ENCODE measurements at places on chromosomes 13 and 19.

DNA sequence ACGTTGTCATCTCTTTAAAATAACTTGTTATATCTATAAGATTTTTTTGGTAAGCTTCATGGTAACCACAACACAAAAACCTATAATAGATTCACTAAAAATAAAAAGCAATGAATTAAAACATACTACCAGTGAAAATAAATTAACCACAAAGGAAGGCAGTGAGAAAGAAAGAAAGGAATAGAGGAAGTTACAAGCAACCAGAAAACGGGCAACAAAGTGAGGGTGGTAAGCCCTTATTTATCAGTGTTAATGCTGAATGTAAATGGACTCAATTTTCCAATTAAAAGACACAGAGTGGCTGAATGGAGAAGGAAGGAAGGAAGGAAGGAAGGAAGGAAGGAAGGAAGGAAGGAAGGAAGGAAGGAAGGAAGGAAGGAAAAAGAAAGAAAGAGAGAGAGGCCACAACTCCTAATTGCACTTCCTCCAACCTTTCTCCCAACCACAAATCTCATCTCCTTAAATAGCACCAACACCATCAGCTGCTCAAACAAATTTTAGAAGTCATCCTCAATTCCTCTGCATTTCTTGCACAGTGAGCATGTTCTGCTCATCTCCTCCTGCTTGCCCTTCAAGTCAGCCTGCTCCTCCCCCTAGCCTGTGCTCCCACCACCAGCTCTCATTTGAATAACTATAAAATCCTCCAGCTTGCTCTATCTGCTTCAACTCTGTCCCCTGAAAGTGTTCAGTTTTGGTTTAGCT, 48.6 kb downstream of the CCNA1 start:
- no peak for DNase-seq

DNA sequence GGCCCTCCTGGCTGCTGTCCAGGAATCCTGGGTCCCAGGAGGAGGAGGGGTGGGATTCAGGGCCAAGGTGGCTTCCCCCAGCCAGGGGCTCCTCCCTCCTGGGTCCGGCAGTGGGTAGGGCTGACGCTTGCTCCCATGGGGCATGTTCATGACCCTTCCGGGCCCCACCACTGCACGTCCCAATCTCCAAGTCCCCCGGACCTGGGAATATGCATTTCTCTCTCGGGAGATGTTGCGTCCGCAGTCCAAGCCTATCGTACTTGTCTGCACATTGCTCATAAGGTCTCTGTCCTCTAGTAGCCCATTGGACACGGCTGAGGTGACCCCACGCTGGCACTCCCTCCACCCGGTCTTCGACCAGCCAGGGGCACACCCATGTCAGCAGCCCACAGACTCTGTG, 192.3 kb downstream of the TEX29 start:
- no peak for DNase-seq

DNA sequence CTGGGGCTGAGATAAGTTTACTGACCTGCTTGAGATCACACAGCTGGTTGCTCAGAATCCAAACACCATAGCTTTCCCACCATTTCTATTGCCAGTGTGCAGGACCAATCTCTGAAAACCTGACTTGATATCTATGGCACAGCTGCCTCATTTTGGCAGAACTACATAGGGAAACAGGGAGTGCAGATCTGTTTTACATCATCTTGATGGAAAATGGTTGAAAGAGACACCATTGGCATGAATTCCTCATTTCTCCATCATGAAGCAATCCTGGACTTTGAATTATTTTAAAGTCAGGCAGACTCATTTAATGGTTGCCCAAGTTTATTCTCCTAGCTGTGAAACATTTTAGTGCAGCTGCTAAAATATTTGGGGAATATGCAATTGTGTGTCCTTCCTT, 1628.2 kb upstream of the SLC10A2 start:
- no peak for DNase-seq

DNA sequence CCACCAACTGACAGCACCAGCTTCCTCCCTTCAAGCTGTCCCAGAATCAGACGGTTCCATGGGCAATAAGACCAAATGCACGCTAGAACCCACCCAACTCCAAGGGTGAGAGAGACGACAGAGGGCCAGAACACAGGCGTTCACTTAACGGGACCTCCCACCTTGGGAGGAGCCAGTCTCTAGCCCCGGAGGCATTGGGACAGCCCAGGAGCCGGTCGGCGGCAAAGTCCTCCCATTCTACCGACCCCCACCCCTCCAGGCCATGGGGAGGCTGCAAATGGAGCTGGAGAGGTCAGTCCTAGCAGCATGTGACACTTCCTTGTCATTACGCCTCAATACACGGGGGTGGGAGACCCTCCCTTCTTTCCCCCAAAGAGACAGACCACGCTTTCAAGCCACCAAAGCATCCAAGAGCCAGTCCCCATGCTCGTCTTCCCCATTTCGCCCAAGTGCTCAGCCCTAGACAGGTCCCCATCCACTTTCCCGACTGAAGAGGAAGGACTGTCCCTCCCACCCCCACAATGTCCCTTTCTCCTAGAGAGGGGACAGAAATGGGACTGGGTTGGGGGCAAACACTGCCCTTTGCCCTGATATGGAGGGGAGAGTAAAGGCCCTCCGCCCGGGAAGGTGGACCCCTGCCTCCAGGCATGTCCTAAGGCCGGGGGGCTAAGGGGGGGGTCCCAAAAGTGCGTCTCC, 964 bp downstream of the KHSRP start:
- DNase-seq = no peak

GRCh38 chr19:1206864-1207450, 1.4 kb downstream of the STK11 start:
- DNase-seq = no peak

- DNase-seq = no peak
Observed at GRCh38 chr13:95536632-95537241, 15.8 kb upstream of the CLDN10 start.

DNA sequence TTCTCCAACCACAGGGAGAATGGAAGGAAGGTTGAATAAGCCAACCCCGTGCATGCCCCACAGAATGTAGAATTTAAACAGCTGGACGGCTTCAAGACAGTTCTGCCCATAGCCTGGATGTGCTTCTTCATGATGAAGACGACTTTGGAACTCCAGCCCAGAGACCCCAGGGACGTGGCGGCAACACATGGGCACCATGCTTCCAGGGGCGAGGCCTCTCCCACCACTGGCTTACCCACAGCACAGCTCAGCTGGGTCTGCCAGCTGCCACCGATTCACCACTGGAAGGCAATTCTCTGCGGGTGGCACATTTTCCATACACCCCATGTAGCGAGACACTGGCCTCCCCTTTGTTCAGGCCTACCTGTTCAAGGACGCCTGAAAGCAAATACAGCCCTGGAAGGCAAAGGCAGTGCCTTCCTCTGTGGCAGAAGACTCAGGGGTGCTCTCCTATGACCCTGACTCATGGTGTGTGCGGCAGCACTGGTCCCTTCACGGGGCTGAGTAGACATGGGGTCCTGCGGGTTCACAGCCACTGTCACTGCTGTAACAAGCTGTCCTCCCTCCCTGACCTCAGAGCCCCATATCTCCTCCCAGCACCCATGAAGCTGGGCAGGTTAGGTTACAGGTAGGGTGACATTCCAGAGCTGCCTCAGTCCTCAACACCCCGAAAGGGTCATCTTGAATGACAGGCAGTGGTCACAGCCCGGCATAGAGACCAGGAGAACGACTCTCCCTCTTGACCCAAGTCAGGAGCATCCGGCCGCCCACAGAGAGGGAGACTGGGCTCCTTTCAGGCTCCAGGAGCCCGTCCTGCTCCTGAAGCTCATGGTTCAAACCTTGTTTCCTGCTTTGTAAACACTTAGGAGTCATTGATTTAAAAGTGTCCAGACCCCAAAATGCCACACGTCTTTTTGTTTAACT, 72.7 kb downstream of the SPACA7 start:
- DNase-seq = no peak

DNA sequence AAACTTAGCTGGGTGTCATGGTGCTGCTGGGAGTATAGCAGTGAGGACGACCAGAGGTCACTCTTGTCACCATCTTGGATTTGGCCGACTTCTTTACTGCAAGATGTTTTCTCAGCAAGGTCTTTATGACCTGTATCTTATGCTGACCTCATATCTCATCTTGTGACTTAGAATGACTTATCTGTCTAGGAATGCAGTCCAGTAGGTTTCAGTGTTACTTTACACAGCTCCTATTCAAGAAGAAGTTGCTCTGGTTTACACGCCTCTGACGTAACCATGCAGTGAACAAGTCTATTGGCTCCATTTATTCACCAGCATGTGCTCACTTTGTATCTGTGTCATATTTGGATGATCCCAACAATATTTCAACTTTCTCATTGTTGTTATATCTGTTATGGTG, 26.7 kb downstream of the ZNF850 start:
- no peak for DNase-seq

GRCh38 chr13:49063497-49063896, 87.8 kb downstream of the FNDC3A start:
- no peak for DNase-seq

- DNase-seq = no peak
Observed at GRCh38 chr19:7444042-7444441, 44.8 kb downstream of the PEX11G start.

DNA sequence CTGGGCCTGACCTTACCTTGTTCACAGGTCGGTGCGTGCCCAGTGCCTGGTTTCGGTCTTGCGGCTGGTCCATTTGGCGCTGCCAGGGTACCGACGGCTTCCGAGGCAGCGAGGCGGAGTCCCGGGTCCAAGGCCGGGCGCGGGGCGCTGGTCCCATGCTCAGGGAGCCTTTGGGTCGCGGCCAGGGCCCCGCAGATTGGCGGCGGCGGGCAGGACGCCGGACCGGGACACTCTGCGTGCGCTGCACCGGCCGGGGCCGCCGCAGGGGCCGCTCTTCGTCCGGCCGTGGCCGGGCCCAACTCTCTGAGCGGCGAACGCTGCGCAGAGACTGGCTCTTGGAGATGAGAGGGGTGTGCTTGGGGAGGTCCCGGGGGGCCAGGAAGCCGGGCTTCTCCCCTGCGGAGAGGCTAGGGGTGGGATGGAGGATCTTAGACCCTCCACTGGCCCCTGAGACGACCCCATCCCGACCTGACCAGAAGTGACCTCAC, 3.4 kb upstream of the WIZ start:
- DNase-seq = no peak
